Kidney capillary endothelial cell (primary cell): ENCODE measurements at places on chromosomes 12 and 14.

DNA sequence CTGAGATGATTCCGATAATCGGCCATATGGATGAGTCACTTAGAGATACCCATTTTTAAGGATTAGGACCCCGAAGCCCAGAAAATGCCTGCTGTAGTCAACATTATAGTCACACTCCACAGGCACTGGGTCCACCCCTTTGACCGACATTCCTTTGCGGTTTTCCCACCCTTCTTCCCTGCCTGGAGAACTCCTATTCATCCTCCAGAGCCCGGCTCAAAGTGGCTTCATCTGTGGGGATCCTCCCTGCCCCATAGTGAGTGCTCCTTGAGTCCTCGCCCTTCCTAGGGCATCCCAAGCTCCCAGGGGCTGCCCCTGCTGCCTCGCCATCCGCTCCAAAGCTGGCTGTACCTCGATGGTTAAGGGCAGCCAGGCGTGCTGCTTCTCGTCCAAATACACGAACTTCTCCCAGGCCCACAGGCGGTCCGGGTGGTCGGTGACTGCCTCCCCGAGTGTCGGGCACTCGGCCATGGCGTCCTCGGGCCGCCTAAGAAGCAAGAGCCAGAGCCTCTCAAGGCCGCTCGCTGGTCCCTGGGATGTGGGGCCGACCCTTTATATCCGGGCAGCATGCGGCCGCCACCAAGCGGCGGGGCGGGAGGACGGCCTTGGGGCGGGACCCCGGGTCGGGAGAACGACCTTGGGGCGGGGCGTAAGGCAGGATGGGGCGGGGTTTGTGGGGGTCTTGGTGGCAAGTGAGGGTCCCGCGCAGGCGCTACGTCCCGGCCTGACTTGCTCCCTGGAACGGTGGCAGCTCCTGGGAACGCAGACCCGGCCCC, at the start of gene TCL1A:
Gene TCL1A, minus strand, starts transcription at position 530 of the 776 bp plus-strand sequence. Its CDS starts 59 bp downstream, at position 471.
- DNase-seq, result no peak

DNA sequence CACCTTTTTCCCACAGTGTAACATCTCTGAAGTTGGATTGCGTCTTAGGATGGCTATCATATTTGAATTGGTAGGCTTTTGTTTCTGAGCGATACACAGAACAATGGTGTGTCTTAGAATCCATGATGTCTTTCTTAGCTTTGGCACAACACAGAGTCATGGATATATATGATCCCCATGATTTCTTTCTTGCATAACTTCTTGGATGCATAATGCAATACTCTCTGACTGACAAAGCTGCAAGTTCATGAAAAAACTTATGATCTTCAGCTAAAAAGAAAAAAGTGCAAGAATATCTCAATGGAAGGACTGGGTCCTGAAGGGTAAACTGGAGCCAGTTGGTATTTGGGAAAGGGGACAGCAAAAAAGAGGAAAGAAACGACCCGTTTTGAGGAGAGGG, 48.1 kb downstream of the VWF start:
- no peak for DNase-seq

GRCh38 chr12:104122298-104122697, 15.7 kb downstream of the NFYB start:
- no peak for DNase-seq

DNA sequence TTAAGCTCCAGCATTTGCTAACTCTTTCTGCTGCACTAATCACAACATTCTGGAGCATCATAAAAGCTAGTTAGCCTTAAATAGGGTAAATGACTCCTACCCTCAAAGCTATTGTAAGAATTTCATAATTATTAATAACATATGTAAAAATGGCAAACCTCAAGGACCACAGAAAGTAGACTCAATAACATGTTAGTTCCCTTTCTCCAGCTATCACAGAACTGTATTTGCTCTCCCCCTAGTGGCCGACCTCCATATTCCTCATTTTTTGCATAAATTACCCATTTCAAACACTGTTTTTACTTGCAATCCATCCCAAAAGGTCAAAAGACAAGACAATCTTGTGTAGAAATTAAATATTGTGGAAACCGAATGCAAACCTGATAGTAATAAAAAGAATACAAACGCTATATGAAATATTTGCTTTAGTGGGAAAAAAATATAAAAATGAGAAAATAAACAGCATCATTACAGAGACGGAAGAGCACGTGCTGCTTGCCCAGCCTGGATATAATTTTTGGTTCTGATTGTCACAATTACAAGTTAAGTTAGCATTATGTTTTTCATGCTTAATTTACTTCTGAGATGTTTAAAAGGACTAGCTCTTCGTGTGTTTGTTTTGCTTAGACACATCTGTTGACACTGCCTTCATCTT, 97.9 kb downstream of the RERGL start:
- peak; percentile 18 for DNase-seq

DNA sequence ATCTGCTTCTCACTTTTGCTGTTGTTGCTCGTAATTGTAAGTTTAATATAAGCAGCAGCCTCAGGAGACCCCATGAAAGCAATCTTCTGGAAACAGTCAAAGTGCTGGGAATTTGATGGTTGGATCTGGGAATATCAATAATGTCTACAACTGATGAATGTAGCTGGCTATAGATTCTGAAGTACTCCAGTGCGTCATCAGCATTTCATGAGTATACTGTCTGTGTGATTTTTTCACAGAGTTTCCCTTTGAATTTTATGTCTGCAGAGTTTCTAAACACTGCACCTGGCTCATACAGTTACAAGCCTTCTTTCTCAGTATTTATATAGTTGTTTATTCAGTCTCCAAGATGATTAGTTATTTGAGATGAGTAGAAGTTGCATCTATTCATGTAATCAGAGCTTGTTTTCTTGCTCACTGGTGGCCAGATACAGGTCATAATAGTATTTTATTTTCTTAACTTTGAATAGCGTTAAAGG, 222.3 kb downstream of the RAD51B start:
- no peak for DNase-seq

- no peak for DNase-seq
These were observed 20.8 kb upstream of the CDK17 start for GRCh38 chr12:96421014-96421413.

DNA sequence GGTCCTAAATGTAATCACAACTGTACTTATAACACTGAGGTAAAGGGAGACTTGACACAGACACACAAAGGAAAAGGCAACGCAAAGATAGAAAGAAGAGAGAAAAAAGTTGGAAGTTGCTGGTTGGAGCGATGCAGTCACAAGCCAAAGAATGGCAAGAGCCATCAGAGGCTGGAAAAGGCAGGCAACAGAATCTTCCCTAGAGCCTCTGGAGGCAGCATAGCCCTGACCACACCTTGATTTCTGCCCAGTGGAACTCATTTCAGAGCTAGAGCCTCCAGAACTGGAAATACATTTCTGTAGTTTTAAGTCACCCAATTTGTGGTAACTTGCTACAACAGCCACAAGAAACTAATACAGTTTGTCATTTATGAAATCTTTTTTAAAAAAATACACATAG, 89.2 kb downstream of the PUS7L start:
- DNase-seq, result no peak

- peak; percentile 70 for DNase-seq
These were observed 213.0 kb downstream of the ADAMTS20 start for GRCh38 chr12:43338848-43339526.

- peak; percentile 83 for DNase-seq
These were observed 23.5 kb downstream of the DCAF5 start for GRCh38 chr14:69129264-69129880.
